ENCODE measurements at places on chromosomes 16 and 17.

DNA sequence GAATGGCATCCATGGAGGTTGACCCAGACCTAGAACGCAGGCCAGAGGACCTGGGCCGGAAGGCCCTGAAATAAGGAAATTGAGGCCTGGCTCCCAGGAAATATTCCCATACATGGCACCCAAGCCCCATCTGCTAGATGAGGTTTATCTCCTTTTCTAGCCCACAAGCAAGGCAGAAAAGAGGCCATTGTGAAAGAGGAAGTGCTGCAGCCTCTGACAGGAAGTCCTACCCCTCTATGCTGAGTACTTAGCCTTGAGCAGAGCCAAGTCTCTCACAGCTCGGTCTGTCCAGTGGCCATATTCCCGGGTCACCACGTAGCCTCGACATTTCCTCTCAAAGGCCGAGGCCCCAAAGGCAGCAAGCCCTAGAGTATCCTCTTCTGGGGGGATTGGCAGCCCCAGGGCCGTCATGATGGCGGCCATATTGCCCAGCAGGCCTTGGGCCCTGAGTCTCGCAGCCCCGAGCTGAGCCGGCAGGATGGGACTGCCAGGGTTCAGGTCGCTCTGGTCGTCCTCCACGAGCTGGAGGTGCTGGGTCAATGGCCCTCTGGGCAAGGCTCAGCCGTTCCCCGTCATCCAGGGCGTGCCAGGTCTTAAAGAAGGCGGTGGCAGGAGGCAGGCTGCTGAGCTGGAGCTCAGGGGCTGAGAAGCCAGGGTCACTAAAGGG is 7.8 kb downstream of the CTF1 start:
- no peak for DNase-seq
- no peaks in the 10 kb centered on the region for H3K27me3 ChIP-seq
- peaks cover 3% of the 10 kb centered on the region for H3K4me1 ChIP-seq
- peaks cover 6% of the 10 kb centered on the region for H3K36me3 ChIP-seq
- no peak overlapping the region for H3K4me3 ChIP-seq

GRCh38 chr17:50620237-50620636 is 14.4 kb upstream of the ABCC3 start:
- DNase-seq = no peak
- H3K4me1 ChIP-seq = peaks cover 15% of the 10 kb centered on the region
- no peaks in the 10 kb centered on the region for H3K27me3 ChIP-seq
- no peak overlapping the region for H3K4me3 ChIP-seq

DNA sequence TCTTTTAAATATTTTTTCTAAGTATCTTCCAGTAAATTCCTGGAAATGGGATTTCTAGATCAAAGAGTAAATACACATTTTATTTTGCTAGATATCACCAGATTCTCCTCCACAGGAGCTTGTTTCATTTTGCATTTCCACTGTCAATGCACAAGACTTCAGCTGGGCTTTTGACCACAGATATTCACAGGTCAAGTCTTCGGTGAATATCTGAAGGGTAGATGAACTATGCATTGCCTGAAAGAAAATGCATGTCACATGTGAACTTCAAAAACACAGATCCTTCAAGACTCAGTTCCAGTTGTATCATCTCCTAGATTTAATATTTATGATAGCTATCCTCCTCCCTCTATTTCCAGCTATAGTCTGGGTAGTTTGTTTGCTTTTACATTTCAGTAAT is 963.6 kb upstream of the GOT2 start:
- no peak for DNase-seq
- H3K4me3 ChIP-seq = no peak overlapping the region
- H3K36me3 ChIP-seq = no peaks in the 10 kb centered on the region

DNA sequence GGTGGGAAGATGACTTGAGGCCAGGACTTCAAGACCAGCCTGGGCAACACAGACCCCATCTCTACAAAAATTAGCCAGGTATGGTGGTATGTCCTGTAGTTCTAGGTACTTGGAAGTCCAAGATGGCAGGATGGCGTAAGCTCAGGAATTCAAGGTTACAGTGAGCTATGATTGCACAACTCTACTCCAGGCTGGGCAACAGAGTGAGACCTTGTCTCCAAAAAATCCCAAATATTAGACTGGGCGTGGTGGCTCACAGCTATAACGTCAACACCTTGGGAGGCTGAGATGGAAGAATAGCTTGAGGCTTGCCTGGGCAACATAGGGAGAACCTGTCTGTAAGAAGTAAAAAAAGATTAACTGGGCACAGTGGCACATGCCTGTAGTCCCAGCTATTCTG is 30.8 kb downstream of the SUZ12 start:
- no peak overlapping the region for H3K27ac ChIP-seq
- H3K4me1 ChIP-seq = no peaks in the 10 kb centered on the region
- peaks cover 28% of the 10 kb centered on the region for H3K36me3 ChIP-seq
- H3K4me3 ChIP-seq = no peak overlapping the region

DNA sequence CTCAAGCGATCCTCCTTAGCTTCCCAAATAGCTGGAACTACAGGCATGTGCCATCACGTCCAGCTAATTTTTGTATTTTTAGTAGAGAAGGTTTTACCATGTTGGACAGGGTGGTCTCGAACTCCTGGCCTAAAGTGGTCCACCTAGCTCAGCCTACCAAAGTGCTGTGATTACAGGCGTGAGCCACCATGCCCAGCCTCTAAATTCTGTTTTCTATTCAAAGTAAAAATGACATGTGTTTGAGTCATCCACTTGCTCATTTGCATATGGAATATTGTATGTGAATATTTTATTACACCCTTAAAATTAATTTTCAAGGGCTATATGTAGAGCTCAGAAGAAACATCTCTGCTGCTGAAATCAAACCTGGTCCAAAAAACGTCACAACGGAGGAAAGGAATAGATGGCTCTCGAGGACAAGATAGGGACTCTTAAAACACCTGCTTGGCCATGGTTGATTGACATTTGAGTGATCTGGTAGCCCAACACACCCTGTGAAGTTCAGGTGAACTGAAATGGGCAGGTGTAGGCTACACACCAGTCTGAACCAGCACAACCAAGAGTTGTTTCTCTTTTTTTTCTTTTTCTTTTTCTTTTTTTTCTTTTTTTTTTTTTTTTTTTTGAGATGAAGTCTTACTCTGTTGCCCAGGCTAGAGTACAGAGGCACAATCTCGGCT is 51.1 kb downstream of the SF3B3 start:
- peak overlapping the region; percentile 92 for H3K27ac ChIP-seq
- no peak overlapping the region for H3K4me3 ChIP-seq
- peaks cover 28% of the 10 kb centered on the region for H3K4me1 ChIP-seq

DNA sequence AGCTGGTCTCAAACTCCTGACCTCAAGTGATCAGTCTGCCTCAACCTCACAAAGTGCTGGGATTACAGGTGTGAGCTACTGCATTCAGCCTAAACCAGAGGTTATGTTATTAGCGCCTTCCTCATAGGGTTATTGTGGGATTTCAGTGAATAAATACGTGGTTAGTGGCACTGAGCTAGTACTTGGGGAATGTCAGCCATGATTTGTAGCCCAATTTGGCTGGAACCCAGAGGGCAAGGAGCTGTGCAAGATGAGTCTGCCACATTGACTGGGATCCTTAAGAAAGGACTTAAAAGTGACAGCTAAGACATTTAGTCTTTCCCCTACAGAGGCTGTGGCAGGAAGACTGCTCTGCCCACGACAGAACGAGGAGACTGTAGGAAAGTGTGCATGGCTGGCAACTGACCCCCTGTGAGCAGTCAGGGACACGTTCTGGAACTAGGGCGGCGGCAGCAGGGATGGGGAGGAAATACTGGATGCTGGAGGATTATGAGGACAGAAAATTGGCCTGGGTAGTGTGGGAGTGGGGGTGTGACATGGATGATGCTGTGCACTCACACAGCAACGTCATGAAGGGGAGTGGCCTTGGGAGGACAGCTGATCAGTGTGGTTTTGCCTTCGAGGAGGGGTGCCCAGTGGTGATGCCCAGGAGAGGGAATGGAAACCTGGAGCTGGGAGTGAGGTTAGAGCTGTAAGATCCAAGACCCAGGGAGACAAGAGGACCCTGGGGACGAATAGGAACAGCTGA is 14.6 kb downstream of the ATP5PD start:
- DNase-seq = peak; percentile 79
- H3K36me3 ChIP-seq = no peaks in the 10 kb centered on the region
- H3K27ac ChIP-seq = no peak overlapping the region
- no peaks in the 10 kb centered on the region for H3K27me3 ChIP-seq

- no peak overlapping the region for H3K27ac ChIP-seq
- no peak overlapping the region for H3K4me3 ChIP-seq
- H3K27me3 ChIP-seq = no peaks in the 10 kb centered on the region
- peaks cover 2% of the 10 kb centered on the region for H3K4me1 ChIP-seq
- peak; percentile 54 for DNase-seq
Measured at GRCh38 chr16:83458612-83459011, 349.2 kb upstream of the HSBP1 start.

DNA sequence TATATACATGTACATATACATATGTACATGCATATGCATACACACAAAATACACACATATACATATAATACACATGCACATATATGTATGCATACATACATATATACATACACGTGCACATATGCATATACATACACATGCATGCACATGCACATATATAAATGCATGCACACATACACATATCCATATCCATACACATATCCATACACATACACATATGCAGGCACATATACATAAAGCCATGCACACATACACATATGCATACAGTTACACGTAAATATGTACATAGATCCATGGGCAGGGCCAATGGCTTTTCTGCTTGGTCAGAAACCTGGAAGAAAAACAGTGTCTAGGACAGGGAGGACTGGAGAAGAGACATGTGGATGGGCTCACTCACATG is 23.9 kb upstream of the USP10 start:
- peaks cover 3% of the 10 kb centered on the region for H3K4me1 ChIP-seq
- no peak for DNase-seq
- H3K27ac ChIP-seq = no peak overlapping the region
- no peaks in the 10 kb centered on the region for H3K36me3 ChIP-seq
- no peaks in the 10 kb centered on the region for H3K27me3 ChIP-seq

- H3K4me1 ChIP-seq = no peaks in the 10 kb centered on the region
- peak; percentile 55 for DNase-seq
- no peak overlapping the region for H3K4me3 ChIP-seq
- H3K27me3 ChIP-seq = no peaks in the 10 kb centered on the region
Measured at GRCh38 chr16:64184156-64184555, 937.7 kb downstream of the CDH11 start.

DNA sequence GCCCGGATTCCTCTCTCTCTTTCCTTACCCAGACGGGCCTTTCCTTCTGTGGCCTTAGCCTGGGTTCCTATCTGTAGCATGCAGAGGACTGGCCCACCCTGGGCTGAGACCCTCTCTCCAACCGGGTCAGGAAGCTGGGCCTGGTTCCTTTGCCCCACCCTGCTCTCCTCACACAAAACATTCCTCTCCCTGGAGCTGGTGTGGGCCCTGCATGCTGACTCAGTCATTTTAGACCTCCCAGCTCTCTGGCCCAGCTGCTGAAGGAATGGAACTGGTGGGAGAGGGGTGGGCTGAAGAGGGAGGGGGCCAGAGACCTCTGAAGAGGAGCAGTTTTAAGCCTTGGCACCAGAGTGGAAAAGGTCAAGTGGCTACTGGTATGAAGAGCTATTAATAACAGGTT is 957 bp downstream of the MYL4 start:
- H3K27me3 ChIP-seq = no peaks in the 10 kb centered on the region
- peaks cover 23% of the 10 kb centered on the region for H3K4me1 ChIP-seq
- no peak overlapping the region for H3K4me3 ChIP-seq
- no peak overlapping the region for H3K27ac ChIP-seq
- no peaks in the 10 kb centered on the region for H3K36me3 ChIP-seq

DNA sequence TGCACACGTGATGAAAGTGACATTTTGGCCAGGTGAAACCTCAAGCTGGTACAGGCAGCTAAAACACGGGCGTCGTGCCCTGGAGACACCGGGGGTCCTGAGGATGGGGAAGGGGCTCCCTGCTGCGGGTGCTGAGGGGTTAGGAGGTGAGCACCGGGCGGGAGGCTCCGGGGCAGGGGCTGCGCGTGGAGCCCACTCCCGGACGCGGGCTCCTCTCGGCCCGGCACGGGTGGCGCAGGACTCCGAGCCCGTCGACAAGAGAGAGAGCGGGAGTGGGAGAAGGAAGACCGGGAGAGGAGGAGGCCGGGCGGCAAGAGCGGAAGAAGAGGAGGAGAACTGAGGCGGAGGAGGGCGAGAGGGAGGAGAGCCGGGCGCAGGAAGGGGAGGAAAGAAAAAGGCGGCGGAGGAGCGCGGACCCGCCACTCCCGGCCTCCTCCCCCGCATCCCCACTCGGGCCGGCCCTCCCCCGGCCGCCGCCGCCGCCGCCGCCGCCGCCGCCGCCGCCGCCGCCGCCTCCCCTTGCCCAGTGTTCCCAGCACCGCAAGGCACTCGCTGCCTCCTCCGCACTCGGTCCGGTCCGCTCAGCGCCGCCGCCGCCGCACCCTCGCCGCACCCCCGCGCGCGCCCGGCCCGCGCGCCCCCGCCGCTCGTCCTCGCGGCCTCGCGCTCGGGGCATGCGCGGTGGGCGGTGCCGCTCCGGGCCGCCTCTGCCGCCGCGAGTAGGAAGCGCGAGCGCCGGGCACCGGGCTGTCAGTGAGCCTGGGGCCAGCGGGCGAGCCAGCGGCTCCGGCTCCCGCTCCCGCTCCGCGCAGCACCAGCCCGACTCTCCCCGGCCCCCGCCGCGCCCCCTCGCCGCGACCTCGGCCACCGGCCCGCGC is at the start of gene PRKCA:
TSS of gene PRKCA (plus strand) at position 750 of the 878 bp plus-strand sequence.
- H3K4me3 ChIP-seq = peak within 1 kb of the TSS; percentile 80
- no peaks in the 10 kb centered on the region for H3K27me3 ChIP-seq
- peaks cover 6% of the 10 kb centered on the region for H3K4me1 ChIP-seq
- DNase-seq = peak; percentile 71
- H3K27ac ChIP-seq = peak within 1 kb of the TSS; percentile 59

DNA sequence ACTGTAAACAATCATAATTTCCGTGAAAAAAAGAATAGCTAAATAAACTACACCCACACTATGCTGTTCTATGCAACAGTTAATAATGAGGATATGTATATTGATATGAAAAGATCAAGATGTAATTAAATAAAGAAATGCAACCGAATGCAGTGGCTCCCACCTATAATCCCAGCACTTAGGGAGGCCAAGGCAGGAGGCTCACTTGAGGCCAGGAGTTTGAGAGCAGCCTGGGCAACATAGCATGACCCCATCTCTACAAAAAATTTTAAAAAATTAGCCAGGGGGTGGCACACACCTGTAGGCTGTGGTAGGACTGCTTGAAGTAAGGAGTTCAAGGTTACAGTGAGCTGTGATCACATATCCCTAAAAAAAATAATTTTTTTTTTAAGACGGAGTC is 14.9 kb downstream of the CENPV start:
- no peaks in the 10 kb centered on the region for H3K36me3 ChIP-seq
- no peak overlapping the region for H3K27ac ChIP-seq
- H3K27me3 ChIP-seq = no peaks in the 10 kb centered on the region
- no peaks in the 10 kb centered on the region for H3K4me1 ChIP-seq
- H3K4me3 ChIP-seq = no peak overlapping the region

DNA sequence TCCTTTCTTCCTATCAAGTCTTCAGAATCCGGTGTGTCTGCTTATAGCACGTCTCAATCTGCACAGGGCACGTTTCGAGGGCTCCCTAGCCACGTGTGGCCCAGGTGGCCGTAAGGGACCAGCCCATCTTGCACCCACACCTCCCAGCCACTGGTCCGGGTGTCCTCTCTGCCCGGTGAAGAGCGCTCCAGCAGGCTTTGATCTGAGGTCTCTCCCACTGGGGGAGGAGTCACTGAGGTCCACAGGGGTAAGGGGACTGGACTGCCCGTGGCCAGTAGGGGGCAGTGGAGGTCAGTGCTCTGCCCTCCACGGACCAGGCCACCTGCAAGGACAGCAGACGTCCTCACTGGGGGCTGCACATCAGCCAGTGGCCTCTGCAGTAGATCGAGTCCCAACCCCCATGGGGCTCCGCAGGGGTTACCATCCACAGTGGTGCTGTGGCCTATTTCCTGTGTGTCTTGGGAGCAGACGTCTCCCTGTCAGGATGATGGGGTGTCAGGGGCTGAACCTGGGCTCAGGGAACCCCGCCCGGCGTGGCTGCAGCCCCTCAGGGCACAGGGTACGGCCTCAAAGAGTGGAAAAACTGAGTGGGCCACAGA is 204.1 kb upstream of the CIBAR2 start:
- H3K4me1 ChIP-seq = peaks cover 42% of the 10 kb centered on the region
- H3K36me3 ChIP-seq = no peaks in the 10 kb centered on the region
- no peak overlapping the region for H3K4me3 ChIP-seq
- no peak overlapping the region for H3K27ac ChIP-seq
- no peaks in the 10 kb centered on the region for H3K27me3 ChIP-seq
